ENCODE measurements at places on chromosomes 4 and X.

- no peak for DNase-seq
Measured at GRCh38 chr4:67201334-67201733, 344.0 kb downstream of the CENPC start.

DNA sequence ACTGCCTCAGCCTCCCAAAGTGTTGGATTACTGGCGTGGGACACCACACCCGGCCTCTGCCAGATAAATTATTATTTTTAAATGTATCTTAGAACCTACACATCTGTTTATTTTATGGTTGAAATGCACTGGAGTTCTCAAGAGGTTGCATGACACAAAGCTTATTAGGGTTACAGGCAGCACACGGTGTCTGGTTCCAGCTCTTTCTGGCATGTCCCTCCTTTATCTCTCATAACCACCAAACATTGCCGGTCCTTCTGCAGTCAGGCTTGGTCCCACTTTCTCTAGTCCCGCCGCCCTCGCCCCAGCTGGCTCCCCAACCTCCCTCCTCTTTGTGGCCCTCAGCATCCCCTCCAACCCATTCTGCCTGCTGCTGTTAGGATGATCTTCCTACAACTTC lies 39.7 kb upstream of the SPRY1 start:
- no peak for DNase-seq

GRCh38 chrX:24982306-24982965 lies 33.3 kb downstream of the ARX start:
- no peak for DNase-seq

DNA sequence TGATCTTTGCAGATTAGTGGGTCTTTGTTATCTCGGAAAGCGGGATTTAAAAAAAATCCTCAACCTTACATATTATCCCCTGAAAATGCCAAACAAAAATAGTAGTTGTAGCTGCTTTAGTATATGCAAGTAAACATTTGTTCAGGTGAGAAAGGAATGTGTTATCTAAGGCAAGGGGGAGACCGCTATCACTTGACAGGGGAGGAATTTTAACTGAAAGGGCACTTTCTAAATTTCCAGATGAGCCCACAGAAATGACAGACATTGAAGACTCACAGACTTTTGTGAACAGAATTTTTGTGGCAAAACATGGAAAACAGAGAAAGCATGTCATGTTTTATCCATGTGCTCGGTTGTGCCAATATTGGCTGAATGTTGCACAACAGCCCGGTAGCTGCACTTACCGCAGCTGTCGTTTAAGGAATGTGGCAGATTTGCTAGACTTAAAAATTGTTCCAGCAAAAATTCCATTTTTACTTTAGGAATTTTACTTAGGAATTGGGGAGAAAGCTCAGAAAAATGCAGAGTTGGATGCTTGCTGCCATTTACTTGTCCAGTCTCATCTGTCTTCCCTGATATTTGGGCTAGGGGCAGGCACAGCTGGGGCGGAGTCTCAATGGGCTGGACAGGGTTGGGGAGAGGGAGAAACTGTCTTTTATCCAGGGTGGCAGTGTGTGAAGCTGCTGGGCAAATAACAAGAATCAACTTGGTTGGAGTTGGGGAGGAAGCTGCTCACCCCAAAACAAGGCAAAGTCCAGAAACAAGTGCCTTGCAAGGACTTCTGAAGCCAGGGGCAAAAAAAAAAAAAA lies 94.6 kb upstream of the RPS6KA3 start:
- no peak for DNase-seq

- no peak for DNase-seq
Measured at GRCh38 chrX:115233497-115234455, at the start of gene LRCH2. Gene LRCH2 (minus strand): TSS chrX:115234096. CDS start chrX:115234041, 55 bp downstream.

DNA sequence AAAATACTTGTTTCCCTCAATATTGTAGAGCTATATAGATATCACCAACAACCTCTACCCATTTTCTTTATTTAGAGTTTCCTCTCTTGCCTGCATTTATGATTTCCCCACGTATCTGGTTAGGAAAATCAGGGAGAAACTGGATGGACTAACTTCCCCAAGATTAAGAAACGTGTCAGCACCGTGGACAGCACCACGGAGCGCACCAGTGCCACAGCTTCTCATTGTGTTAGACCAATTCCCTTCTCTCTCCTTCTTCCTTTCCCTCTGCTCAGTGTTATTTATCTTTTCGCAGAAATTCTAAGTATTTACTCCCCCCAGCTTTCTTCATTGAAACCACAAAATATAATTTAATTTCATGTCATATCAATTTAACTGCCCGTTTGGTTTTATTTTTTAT lies 568.6 kb upstream of the BOD1L1 start:
- DNase-seq: no peak

DNA sequence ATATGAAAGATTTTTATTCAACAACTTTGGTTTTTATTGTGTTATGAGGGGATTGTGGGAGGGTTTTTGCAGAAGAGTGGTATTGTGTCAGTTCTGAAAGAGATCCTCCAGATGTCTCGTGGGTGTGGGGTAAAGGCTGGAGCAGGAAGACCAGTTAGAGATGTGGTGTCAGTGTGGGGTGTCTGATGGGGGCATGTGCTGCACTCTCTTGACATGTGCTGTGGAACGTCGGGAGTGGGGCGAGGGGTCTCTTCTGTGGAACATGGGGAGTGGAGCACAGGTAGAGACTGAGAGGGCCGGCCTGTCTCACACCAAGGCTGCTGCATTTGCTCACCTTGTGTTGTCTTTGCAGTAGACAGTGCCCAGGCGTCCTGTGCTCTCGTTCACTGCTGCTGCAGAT lies 37.6 kb downstream of the FAM193A start:
- no peak for DNase-seq

GRCh38 chrX:120262859-120263708 lies 12.5 kb downstream of the ZBTB33 start:
- no peak for DNase-seq

- DNase-seq: no peak
Measured at GRCh38 chr4:8427262-8427661, 13.3 kb downstream of the ACOX3 start.

DNA sequence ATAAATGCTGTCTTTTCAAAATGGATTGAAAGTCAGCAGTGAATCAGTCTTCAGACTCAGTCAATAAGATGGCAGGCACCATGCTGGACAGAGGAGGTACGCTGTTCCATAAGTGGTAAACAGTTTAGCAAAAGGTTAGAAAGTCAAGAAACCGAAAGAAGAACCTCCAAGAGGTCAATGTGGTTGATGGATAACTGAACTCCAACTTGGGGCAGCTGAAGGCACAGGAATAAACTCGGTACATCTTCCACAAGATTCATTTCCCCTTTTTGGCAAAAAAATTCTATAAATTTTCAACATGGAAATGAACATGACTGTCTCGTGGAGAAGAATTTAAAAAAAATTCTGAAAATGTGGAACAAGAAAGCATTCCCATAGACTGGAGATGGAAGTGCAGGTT lies 18.4 kb upstream of the SEL1L3 start:
- DNase-seq: no peak

- DNase-seq: no peak
Measured at GRCh38 chrX:4091046-4091760, 377.8 kb upstream of the PRKX start.

GRCh38 chr4:3066836-3067400 lies 7.4 kb downstream of the HTT-AS start:
- no peak for DNase-seq

DNA sequence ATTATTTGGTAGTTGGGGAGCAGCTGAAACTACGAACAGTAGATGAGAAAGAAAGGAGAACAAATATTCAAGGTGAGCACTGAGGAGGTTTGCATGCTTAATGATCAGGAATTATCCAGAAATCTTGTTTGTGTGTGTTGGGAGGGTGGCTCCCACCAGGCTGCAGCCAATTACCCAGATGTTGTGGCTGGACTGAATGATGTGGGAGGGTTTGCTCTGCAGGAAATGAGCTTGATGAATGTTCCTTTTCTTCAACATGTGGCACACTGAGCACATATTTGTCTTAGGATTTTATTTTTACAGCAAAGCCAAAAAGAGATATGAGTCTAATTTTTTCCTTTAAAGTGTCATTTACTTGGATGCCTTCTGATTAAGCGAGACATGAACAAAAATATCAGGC lies 48.3 kb upstream of the AMOT start:
- DNase-seq: no peak

GRCh38 chr4:182291175-182291574 lies 48.0 kb downstream of the TENM3 start:
- DNase-seq: no peak

GRCh38 chrX:71178908-71179307 lies 34.3 kb downstream of the NLGN3 start:
- DNase-seq: peak; percentile 52

DNA sequence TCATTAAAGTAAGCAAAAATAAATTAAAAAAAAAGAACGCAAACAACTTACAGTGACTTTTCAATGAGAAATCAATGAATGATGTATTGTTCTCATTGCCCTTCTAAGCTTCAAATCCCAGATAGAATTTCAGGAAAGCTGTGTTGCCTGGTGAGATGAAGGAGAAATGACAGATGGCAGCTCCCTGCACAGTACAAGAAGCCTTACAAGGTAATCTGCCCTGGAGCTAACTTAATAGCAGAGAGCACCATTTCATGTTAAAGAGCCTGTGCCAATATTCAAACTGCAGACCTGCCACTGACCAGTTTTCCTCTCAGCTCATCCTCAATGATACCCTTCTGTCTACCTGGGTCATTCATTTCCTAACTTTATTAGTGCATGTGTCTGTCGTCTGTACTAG lies 54.0 kb downstream of the GC start:
- no peak for DNase-seq

GRCh38 chrX:13377550-13377934 lies 57.7 kb upstream of the ATXN3L start:
- no peak for DNase-seq

GRCh38 chrX:17621566-17622270 lies 115.6 kb upstream of the SCML1 start:
- no peak for DNase-seq

DNA sequence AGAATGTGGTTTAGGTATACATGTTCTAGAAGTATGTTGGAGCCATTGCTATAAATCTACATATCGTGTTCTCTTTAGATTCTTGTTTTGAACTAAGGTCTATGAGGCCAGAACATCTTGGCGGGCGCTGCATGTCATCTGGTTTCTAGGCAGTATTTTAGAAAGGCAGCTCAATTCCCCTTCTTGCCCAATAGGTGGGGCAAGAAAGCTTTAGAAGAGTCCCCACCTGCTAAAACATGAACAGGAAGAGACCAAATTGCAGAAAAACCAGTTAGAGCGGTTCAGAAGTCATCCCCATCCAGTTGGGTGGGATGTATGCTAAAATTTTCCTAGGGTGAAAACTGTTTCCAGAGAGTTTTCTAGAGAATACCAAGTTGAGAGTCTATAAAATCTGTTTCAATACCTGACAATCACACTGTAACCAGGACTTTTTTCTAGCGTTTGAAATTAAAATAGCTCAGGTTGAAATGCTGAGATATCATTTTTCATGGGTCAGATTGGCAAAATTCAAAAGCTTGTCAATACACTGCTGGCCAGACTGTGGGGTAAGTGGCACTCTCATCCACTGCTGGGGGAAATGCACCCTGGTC lies 17.5 kb upstream of the SH3KBP1 start:
- peak; percentile 42 for DNase-seq

GRCh38 chrX:10833299-10834169 lies 213.1 kb upstream of the MID1 start:
- DNase-seq: no peak

GRCh38 chrX:390459-390858 lies 3.8 kb upstream of the PPP2R3B start:
- DNase-seq: no peak

GRCh38 chrX:42691196-42691595 lies 86.8 kb downstream of the PPP1R2C start:
- no peak for DNase-seq

DNA sequence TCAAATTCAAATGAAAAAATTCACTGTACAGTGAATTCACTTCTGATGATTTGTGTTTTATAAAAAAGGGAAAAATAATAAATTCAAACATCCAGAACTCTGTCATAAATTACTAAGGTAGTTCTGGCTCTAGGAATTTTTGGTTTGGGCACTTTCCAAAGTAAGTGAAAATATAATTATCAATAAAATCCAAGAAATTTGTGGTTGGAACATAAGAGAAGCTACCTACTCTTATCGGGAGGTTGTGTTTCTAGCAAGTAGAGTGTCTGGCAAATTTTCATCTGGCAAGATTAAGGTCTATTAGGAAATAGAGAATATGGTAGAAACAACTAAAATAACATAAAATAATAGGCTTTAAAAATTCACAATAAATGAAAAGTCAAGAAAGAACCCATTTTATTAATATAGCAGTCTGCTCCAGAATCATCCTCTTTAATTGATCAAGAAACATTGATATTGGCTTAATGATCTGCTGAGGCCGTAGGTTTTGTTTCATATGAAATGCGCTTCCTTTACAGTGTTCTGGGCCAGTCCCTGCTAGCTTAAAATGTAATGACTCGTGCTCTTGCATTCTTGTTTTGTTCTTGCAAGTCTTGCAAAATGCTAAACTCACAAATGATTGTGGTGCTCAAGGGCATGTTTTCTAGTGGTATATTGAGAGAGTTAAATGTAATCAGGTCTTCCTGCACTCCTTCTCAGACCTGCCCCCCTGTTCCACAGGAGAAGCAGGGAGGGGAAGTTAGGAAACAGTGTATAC lies 331.4 kb downstream of the RAPGEF2 start:
- DNase-seq: no peak

DNA sequence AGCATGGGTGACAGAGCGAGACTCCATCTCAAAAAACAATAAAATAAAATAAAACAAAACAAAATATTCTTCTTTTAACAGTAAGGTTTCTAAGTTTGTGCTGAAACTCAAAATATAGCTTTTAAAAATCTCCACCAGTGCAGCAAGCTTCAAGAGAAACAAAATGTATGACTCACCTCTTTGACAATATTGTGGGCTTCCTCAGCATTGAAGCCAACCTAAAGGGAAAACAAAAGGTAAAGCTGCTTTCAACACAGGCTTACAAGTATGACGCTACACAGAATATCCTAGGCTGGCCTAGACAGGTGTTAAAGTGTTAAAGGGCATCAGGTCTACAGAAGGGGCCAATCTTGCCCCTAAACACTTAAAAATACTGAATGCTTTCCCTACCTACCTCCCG lies 1.2 kb downstream of the DYNLT3 start:
- no peak for DNase-seq

GRCh38 chrX:98409867-98410266 lies 1526.2 kb downstream of the RPA4 start:
- no peak for DNase-seq

GRCh38 chr4:111802191-111802590 lies 343.1 kb upstream of the FAM241A start:
- DNase-seq: no peak

DNA sequence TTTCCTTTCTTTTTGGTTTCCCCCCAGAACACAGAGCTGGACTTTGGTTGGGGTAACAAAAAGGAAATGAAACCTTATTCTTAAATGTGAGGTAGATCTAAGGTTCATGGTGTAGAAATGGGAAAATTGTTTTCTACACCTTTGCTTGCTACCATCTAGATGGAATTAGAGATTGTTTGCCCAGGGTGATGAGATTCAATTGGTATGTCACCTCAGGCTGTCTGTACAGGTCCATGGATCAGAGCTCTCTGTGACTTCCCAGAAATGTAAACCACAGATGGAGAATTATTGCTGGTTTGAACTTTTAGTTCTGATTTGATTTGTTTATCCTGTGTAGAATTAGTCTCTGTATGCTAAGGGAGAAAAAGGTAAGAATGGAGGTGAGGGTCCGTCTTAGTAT lies 146.7 kb downstream of the PCDH7 start:
- DNase-seq: no peak

GRCh38 chr4:20253735-20254409 lies 2.2 kb downstream of the SLIT2 start:
- no peak for DNase-seq

GRCh38 chrX:16739574-16739973 lies 20.2 kb downstream of the SYAP1 start:
- no peak for DNase-seq
